ENCODE measurements at places on chromosomes 2 and 18. TPM values are rescaled to one million over a fixed set of nuclear protein-coding genes. Genes with fewer than 3 reads are reported as not detected.

Gene FAM110C
- 8.9 TPM for polyA plus RNA-seq

Gene DYNC2LI1
- 52.0 TPM for polyA plus RNA-seq

DNA sequence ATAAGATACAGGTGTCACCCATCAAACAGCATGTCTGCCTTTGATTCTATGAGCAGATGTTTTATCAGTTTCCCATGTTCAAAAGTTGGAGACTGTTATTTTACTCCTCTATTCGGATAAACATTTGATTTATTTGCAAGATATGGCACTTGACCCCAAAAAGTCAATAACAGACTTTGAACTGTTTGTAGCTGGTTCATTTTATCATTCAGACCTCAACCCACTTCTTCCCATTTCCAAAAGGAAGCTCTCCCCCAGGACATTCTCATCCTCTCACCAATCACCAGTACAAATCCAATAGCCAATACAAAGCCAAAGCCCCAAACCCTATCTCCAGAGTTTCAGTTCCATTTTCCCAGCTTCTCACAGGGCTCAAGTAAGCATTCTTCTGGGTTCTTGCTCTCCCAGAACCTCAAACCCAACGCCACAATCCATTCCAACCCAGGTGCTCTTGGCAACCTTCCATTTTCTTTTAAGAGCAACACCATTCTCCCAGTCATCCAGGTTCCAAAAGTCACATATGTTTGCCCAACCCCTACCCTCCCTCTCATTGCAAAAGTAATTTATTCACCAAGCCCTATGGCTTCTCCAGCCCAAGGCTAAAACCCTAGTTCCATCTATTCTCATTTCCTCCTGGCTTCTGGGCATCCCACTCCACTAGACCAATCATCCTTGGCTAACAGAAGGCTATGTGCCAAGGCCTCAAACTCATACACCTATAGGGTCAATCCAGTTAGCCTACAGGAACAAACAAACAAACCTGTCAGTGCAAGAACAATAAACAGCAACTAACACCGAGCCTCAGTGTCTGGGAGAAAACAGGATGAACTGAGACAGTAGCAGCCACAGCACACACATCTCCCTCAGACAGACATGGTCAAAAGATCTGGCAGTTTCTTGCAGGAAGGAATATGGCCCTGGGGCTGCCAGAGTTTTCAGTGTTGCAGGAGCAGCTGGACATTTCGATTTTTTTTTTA, 9.2 kb downstream of the ACVR1 start:
- DNase-seq, result no peak

- DNase-seq, result no peak
Measured at GRCh38 chr2:74093426-74093825, 54.3 kb downstream of the BOLA3 start.

DNA sequence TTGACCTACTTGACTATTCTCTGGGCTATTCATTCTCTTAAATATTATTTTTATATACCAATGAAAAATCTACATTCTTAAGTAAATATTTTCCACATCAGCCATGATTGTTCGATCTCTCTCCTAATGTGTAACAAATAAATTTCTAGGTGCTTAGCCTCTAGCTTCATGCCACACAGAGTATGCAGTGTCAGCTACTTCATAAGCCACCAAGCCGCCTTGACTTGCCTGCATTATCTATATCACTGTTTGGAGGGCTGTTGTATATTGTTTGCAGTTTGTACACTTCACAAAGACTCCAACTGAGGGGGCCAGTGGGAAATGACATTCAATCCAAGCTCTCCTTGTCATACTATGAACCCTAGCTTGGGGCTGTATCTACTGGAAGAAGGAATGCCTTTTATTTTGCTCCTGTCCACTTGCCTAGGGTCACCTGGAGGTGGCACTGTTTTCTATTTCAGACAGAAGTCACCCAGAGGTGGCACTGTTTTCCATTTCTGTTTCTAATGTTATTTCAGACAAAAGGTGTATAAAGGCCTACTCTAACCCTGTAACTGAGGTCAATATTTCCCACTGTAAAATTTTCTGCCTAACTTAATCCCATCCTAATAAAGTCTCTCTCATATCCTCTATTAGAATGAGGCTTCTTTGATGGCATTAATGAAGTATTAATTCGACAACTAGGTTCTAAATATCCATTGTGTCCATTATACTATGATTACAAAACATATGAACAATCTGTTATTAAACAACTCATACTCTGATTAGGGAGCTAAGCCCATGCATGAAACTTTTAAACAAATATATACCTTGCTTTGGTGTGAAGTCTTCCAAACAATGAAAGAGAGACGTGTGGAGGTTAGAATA, 36.4 kb downstream of the COL5A2 start:
- DNase-seq, result no peak

DNA sequence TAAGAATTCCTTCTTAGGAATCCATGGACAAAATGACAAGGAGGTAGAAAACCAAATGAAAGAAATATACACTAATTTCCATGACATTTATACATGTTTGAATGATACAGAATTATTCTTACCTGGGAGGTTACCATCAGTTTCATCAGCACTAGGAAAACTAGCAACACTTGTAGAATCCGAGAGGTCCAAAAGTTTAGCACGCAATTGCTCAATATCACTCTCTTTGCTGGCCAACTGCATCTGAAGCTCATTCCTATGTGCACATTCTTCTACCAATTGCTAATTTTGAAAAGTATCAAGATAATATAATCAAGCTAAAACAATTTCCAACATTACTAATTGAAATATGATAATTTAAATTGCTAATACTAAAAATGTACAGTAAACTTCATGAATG, 144.8 kb downstream of the ROCK1 start:
- no peak for DNase-seq

- DNase-seq, result no peak
Measured at GRCh38 chr2:134235510-134236144, 18.2 kb upstream of the MGAT5 start.

DNA sequence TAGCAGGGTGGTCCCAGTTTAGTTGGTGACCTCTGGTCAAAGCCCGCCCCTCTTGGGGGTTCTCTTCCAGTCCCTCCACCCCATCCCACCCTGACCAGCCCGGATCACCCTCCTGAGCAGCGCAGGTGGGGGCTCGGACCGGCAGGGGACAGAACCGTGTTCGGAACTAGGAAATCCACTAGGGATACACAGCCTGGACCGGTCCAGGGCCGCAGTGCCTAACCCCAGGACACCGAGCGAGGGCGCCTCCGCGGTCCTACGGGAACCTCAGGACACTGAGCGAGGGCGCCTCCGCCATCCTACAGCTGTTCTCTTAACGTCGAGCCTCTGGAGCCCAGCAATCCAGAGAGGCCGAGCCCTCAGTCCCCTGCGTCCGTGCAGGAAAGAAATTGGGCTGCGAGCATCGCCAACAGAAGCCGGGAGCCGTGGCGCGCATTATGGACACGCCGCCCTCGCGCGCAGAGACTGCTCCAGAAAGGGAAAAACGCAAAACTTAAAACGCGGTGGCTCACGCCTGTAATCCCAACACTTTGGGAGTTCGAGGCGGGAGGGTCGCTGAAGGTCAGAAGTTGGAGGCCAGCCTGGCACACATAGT, 8.5 kb downstream of the RAX start:
- DNase-seq, result no peak

GRCh38 chr2:45567974-45568789, 42.9 kb downstream of the SRBD1 start:
- DNase-seq, result no peak

GRCh38 chr2:46936566-46936965, 21.0 kb upstream of the MCFD2 start:
- DNase-seq, result no peak
